ENCODE measurements at places on chromosomes 11 and 22.

- no peak for DNase-seq
These were observed 193.3 kb downstream of the CEP164 start for GRCh38 chr11:117520966-117521365.

DNA sequence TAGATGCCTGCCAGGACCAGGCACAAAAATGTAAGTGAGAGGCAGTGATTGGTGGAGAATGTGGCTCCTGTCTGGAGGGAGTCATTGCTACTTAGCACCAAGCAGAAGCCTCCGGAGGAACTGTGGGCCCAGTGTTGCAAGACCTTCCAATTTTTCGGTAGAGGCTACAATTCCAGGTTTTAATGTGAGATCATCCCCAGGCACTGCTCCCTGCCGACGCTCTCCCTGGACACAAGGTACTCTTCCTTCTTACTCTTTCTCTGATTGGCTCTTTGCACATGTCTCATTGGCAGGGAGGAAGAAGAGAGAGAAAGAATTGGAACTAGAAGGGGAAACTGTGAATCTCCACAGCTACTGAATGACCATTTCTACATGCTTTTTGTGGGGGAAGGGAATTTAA is 53.7 kb upstream of the EP300 start:
- no peak for DNase-seq

DNA sequence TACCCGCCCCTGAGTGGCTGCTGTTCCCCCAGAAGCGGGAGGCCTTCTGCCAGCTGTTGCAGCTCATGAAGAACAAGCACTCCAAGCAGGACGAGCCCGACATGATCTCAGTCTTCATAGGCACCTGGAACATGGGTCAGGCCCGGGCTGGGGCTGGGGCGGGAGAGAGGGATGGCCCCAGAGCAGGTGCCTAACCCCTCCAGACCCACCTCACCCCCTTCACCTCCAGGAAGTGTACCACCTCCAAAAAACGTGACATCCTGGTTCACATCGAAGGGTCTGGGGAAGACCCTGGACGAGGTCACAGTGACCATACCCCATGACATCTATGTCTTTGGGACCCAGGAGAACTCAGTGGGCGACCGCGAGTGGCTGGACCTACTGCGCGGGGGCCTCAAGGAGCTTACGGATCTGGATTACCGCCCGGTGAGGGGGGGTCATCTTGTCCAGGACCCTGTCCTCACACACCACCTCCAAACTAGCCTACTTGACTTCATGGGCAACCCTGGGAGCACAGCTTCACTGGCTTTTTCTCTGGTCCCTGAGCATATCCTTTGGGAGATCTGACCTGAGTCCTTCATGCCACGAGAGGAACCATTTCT is 6.3 kb downstream of the INPPL1 start:
- DNase-seq: no peak

DNA sequence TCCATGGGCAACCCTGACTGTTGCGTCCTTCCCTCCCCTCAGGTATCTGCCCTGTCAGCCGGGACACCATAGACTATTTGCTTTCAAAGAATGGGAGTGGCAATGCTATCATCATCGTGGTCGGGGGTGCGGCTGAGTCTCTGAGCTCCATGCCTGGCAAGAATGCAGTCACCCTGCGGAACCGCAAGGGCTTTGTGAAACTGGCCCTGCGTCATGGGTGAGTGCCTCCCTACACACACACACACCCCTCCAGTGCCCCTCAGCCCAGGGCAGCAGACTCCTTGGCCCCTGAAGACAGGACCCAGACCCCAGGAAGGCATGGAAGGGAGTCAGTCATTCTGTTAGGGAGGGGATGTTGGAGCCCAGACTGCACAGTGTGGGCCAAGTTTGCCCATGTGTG is 17.9 kb upstream of the UVRAG start:
- no peak for DNase-seq

DNA sequence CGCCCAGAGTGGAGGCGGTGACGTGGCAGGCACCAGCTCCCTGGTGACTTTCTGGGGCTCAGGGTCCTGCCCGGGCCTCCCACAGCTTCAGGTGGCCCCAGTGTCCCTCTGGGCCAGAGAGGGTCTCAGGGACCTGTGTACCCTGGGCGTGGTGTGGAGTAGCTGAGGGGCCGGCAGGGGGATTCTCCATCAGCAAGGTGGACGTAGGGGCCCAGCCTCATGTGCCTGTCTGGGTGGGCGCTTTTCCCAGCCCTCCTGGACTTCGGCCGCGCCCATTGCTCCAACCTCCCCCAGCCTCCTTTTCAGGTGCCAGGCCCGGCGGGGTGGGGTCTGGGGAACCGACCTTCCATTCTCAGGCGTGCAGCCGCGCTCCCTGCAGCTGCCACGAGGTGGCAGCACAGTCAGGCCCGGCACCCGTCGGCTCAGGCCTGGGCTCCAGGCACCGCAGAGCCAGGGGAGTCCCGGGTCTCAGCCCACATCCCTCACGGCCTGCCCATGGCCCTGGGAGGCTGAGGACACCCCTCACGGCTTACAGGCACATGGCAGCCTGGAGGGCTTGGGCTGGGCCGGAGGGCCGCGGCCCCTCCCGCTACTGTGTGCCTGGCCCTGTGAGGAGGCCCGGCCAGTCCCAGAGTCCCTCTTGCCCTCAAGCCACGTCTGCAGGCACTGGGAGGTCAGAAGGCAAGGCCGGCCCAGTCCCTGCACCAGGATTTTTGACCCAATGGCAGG is 19.9 kb upstream of the MUC5B start:
- no peak for DNase-seq

DNA sequence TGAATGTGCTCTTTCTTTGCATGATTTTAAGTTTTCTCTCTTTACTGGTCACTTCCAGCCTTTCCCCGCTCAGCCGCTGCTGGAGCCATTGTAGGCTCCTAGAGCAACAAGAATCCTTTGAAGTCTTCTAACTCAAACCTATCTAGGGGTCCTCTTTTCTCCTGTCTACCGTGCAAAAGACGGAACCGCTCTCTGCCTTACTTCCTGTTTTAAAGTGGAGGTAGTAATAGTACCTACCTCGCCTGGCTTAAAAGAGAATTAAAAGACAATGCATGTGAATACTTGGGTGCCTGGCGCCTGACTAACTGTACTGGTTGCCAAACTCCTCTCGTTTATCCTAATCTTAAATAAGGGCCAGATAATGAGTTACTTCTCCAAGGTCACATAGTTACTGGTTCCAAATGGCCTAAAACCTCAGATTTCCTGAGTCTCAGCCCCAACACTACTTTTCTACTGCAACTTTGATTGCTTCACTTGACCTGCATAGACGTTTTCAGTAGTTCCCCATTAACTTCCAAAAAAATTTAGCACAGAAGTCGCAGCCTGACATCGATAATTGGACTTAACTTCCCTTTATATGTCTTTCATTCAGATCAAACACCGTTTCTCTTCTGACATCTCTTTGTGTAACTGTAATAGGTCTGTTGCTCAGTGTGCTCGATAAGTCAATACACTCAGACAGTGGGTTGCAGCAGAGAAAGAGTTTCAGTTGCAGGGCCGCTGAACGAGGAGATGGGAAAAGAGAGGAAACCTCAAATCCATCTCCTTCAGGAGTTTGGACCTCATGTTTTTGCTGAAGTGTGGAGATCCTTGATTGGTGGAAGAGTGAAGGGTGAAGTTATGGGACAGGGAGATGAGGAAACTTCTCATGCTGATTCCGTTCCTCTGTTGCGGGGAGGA is 891 bp downstream of the SAMM50 start:
- DNase-seq: no peak

DNA sequence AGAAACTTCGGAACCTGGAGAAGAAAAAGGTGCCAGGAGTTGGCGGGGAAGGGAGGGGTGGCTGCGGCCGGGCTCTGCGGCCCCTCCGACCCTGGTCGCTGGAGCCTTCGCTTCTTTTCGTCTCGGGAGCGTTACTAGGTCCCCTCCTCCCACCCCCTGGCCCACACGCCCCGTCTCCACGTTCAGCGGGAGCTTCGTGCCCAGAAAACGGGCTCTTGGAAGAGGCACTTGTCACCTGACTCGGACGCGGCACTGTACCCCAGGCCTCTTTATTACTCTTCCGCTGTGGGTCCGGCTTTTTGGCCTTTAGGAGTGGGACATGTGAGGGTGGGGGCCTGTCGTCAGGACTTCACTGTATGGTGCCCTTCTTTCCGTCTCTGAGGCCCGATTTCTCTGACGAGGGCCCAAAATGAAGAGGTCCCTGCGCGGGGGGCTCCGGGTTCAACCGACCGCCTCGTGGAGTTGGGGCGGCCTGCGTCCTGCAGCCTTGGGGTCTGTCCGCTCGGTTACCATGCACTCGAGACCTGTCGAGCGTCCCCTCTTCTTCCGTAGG is 1.2 kb downstream of the CAPRIN1 start:
- DNase-seq: peak; percentile 28

GRCh38 chr11:69393865-69394233 is 87.6 kb upstream of the LINC01488 start:
- no peak for DNase-seq

- DNase-seq: peak; percentile 50
These were observed 58.6 kb downstream of the DDIAS start for GRCh38 chr11:82959987-82960778.

GRCh38 chr11:43803766-43804165 is 76.9 kb upstream of the ALKBH3 start:
- no peak for DNase-seq

DNA sequence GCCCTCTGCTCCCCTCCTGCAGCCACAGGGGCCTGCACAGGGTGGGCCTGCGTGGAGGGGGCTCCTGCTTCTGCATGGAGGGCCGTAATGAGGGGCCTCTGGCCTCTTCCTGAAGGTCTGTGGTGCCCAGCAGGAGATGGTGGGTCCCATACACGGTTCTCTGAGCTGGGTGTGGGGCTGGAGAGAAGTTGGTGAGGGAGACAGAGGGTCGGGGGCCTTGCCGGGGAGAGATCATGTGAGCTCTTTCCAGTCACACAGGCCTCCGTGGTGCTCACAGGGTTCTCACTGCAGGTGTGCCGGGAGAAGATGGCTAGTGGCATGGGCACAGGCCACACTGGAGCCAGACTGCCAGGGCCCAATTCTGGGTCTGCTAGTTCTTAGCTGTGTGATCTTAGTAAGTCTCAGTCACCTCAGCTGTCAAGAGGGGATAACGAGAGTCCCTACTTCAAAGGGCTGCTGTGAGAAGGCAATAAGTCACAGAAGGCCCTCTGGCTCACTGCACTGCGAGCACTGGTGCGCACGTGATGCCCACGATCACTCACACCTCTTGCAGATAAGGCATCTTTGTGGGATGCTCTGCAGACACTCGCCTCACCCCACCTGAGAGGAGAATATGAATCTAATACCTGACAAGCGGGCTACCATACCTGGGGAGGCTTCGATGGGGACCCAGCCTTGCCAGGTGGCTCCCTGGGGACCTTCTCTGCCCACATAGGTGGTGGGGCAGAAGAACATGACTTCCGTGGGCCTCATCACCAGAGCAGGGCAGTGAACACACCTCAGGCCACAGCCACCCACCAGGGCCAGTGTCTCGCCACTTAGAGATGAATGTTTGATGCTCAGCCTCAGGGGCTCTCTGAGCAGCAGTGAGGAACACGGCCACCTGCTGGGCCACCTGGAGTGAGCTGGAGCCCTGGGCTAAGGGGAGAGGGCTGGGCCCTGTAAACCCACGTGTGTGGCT is 14.5 kb downstream of the KCNC1 start:
- no peak for DNase-seq

DNA sequence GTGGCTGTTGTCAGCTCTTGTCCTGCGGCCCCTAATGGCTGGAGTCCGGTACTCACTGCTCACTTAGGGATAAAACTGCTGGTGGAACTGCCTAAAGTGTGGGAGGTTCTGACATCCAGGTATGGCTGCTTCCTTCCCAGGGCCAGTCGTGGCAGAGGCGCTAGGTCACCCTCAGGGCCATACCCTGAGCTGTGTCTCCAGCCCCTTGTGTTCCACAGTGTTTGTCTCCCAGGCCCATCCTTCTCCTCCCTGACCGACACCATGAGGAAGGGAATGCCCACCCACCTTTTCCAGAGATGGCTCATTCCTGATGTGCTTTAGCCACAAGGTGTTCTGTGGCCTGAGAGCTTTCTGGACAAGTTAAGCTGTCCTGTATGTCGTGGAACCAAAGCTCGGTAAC is 12.4 kb upstream of the ACR start:
- no peak for DNase-seq

DNA sequence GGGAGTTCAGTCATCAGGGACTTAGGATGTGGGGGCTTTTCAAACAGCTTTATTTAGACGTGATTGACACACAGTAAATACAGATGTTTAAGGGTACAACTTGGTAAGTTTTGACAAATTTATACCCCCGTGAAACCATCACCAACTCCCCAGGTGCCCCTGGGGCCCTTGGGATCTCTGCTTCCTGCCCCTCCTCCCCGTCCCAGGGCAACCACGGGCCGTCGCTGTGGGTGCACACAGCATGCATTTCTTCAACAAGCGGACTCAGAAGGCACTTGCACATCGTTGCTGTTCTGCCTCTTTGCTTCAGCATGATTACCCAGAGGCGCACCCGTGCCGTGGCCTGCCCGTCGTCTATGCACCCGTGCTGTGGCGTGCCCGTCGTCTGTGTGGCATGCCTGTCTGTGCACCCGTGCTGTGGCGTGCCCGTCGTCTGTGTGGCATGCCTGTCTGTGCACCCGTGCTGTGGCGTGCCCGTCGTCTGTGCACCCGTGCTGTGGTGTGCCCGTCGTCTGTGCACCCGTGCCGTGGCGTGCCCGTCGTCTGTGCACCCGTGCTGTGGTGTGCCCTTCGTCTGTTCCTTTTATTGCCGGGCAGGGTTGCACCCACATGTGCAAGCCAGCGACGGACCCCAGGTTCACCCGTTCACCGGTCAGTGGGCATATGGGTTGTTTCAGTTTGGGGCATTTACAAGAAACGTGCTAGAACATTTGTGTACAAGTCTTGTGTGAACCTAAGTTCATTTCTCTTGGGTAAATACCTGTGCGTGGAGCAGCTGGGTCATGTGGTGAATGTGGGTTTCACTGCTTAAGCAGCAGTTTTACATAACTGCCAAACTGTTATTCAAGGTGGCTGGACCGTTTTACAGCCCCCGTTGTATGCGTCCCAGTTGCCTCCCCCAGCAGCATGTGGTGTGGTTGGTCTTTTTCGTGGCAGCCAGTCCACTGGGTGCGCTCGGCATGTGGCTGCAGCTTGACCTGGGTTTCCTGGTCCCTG is 8.3 kb downstream of the CD81 start:
- DNase-seq: no peak

- DNase-seq: peak; percentile 33
These were observed 27.0 kb downstream of the MYBPC3 start for GRCh38 chr11:47325271-47326041.

DNA sequence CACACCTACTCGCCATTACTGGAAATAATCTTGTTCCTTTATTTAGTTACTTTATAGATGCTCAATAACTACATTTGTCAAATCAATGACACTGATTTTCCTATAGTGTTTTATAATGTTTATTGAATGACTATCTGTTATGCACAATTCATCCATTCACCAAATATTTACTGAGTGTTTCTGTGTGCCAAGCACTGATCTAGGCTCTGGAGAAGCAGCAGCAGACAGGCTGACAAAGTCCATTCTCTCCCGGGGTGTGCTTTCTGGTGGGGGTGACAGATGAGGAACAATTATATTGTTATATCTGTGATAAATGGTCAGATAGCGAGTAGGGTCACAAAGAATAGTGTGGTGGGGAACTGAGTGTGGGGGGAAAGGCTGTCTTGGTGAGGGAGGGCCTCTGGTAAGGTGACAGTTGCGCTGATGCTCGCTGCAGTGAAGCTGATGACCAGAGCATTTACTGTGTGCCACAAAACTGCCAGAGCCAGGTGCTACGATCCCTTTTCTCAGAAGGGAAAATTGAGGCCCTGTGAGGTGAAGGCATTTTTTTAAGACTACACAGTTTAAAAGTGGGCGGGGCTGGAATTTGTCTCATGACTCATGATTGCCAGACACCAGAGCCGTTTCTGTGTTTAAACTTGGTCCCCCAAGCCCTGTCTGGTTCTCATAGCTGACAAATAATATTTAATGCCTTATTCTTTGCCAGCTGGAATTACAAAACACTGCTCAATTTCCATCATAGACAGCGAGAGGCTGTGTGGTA is 10.2 kb downstream of the PACS1 start:
- DNase-seq: no peak
